ENCODE measurements at places on chromosomes 7 and 10.

- no peak for DNase-seq
Observed at GRCh38 chr7:141837683-141838082, 3.6 kb downstream of the PRSS37 start.

GRCh38 chr10:48580236-48580635, 24.6 kb downstream of the ARHGAP22 start:
- no peak for DNase-seq

DNA sequence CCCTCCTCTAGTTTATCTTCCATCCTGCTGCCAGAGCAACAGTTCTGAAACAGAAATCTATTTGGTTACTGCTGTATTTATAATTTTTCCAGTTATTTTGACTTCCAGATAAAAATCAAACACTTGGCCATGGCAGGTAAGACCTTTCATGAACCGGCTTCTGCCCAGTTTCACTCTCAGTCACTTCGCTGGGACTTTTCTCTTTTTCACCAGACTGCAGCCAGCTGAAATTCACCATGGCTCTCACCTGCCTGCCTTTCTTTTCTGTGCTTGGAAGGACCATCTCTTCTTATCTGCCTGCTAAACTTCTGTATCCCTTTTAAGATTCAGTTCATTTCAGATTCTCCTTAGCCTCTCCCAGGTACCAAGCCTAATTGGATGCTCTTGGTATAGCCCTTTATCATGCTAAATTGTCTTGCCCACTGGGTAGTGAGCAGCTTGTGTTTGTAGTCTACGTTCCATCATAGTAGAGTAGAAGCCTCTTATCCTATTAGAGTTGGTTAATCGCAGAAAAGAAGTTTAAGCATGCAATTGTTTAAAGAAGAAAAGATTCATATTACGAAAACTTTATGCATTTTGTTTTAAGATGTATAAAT, 71.7 kb downstream of the TAF3 start:
- no peak for DNase-seq

DNA sequence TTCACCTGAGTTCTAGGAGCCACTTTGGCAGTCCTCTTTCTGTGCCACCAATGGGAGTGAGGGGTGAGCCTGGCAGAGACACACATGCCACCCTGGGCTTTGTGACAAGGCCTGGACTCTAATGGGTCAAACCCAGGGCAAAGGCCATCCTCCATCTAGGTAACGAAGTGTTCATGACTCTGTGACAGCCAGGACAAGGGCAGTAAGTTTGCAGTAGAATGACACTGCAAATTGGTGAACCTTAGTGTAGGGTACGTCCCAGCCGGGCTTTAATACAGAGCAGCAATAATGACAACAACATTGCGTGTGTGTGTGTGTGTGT, 43.3 kb downstream of the PAPSS2 start:
- no peak for DNase-seq

GRCh38 chr10:12414278-12414989, 65.1 kb downstream of the CAMK1D start:
- DNase-seq = peak; percentile 41

DNA sequence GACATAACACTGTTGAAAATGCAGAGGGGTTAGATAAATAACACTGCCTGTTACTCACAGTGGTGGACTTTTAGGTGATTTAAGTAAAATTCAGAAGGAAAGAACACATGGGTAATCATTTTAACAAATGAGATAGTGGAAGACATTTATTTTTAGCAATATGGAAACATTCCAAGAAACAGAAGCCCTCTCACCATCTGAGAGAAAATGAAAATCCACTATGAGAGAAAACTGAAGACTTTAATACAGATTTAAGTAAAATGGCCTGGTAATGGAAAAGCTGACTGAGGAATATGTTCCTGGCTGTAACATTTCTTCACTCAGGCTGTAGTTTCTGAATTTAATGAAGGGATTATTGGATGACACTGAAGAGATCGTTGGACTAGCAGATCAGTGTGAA, 12.1 kb upstream of the ZNF786 start:
- DNase-seq = no peak

GRCh38 chr10:99769706-99770105, 12.7 kb upstream of the ABCC2 start:
- no peak for DNase-seq

- DNase-seq = no peak
Observed at GRCh38 chr10:68052463-68052862, 22.6 kb downstream of the HERC4 start.

DNA sequence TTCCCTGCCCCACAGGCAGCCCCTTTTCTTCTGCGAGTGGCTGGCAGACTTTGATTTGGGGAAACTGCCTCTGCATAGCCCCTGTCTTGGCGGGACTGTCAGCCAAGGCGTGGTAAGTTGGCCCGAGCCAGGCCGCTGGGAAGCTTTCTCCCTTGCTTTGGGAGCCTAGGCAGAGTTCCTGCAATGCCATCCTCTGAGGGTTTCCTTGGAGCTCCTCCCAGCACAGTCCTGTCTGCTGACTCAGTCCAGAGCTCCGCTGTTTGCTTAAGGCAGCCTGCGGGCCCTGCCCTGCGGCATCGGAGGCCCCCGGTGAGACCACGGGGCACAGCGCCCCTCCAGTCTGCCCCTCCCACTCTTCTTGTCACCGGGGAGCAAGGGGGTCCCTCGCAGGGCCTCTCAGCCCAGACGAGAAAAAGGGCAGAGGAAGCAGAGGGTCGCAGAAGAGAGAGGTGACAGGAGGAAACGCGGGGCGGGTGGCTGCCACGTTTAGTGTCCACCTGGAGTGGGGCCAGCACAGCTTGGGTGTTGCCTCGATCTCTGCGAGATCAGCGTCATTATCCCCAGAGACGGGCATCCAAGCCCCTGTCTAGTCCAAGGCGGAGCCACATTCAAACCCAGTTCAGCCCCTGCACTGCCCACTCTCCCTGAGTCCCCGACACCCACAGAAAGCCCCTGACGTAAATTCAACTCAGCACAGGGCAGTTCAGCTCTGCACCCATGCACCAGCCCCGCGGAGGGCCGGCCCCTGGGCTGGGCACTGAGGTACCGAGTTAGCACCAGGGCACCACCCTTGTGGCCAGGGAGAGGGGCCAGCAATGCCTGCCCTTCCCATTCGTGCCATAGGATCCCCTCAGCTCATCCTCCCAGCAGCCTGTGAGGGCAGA, 59.0 kb upstream of the CHST15 start:
- DNase-seq = peak; percentile 51

DNA sequence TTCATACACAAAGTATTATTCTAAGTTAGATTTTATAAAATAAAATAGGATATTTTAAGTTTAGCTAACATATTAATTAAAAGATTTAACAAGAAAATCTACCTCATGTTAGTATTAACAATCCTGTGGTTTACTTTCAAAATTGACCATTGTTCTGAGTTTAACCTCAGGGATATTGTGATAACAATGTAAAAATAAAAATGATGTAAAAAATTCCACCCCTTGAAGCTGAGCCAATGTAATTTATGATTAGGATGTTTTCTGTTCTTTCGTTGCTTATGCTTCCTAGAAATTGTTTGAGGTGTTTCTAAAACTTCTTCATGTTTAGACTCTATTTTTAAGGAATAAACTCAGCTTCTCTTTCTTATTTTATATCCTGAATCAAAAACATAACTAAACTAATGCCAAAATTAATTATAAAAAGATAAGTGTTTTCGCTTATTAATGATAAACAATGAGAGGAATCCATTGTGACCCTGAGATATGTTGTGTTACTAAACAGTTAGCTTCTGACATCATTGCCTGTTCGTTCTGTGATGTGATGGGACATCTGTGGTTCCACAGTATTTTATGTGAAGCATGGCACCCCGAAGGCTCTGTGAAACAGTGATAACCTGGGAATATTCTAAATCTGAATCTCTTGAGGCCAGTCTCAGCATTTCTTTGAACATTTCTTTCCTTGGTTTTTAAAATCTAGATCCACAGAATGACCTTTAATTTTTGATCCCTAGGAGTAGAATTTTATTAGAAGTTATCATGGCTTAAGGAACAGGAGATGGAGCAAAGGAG, 340.8 kb downstream of the ARL4A start:
- no peak for DNase-seq

- DNase-seq = no peak
Observed at GRCh38 chr7:117673367-117673766, 193.5 kb downstream of the CFTR start.

DNA sequence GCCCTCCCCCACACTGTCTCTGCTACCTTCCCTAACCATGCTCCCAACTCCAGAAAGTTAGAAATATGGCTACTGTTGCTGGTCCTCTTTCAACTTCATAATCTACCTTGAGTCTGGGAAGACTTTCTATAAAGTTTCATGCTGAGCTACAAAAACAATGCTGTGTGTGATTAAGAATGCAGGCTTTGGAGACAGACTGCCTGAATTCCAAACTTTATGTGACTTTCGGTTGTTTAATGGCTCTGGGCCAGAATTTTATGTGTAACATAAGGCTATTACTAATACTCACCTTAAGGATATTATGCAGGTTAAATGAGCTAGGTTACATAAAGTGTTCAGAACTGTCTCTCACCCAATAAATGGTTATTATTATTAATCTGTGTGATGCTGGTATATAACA, 19.1 kb downstream of the BET1 start:
- DNase-seq = peak; percentile 19

GRCh38 chr7:94239661-94240234, 154.9 kb upstream of the COL1A2 start:
- no peak for DNase-seq

- peak; percentile 18 for DNase-seq
Observed at GRCh38 chr10:11813855-11814567, 9.1 kb upstream of the PROSER2 start.

- no peak for DNase-seq
Observed at GRCh38 chr7:112255388-112255720, 48.9 kb downstream of the ZNF277 start.

DNA sequence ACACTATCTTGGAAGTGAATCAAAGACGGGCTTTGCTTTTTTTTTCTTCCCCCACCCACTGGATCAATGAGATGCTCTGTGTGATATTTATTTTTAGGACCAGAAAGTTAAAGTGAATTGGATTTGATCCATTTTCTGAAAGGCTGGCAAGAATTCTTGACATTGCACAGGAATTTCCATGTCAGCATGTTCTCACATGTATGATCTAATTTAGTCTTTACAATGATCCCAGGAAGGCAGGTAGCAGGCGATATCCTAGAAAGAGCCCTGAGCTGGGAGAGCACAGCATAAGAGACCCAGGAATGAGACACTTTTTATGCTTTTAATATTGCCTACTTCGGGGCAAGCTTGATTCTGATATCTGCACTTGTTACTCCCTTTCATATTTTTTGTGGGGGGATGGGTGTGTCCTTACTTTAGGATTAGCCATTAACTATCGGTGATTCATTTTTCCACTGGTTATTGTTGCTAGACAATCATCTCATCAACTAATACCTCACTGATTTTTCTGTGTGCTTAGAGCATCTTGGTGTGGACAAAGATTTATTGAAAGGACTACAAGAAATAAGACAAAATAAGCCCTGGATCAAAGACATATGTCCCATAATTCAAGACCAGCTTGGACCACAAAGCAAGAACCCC, 58.1 kb downstream of the NRP1 start:
- DNase-seq = no peak

GRCh38 chr7:151122276-151122675, 36.0 kb downstream of the AGAP3 start:
- DNase-seq = no peak

DNA sequence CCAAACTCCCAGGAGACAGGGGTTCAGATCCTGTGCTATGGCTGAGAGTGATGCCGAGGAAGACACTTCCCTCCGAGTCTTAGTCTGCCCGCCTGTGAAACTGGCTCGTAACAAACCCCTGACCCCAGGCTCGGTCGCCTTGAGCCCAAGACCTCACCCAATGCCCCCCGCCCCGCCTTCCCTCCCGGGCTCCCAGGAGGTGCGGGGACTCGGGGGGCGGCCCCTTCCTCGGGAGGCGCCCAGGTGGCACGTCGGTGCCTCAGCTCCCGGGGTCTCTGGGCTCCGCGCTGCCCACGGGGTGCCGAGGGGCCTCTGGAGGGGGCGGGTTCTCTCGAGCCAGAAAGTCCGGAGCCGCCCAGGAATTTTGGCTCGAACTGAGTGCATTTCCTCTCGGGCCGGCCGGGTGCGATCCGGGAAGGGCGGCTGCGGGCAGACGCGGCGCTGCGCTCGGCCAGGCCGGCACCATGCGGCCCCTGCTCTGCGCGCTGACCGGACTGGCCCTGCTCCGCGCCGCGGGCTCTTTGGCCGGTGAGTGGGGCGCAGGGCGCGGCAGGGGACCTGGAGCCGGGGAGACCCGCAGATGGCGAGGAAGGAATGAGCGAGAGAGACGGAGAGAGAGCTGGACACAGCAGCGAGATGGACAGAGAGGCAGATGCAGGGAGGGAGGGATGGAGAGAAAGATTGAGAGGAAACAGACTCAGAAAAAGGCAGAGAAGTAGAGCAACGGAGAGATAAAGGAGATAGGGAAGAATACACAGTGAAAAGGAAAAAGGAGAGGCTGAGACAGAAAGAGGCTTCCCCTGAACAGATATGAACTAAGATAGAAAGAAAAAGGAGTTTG, at the start of gene PLAC9:
TSS of gene PLAC9 (plus strand) at position 432 of the 841 bp plus-strand sequence. CDS start at position 465, 33 bp downstream.
- no peak for DNase-seq

DNA sequence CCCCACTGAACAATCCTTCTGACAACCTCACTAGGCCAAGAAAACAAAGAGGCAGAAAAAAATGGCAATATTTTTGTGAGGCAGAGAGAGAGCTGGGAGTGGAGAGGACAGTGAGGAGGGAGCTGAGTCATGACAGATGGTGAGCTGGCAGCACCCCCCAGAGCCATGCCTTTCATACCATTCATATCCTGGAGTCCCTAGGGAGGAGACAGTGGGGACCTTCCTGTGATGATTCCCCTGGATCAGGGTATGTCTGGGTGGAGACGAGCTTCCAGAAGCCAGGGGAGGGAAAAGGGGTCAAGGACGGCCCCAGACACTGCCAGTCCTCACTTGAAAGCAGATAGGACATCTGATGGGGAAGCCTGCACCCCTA, 160.5 kb downstream of the ADAM12 start:
- DNase-seq = no peak

DNA sequence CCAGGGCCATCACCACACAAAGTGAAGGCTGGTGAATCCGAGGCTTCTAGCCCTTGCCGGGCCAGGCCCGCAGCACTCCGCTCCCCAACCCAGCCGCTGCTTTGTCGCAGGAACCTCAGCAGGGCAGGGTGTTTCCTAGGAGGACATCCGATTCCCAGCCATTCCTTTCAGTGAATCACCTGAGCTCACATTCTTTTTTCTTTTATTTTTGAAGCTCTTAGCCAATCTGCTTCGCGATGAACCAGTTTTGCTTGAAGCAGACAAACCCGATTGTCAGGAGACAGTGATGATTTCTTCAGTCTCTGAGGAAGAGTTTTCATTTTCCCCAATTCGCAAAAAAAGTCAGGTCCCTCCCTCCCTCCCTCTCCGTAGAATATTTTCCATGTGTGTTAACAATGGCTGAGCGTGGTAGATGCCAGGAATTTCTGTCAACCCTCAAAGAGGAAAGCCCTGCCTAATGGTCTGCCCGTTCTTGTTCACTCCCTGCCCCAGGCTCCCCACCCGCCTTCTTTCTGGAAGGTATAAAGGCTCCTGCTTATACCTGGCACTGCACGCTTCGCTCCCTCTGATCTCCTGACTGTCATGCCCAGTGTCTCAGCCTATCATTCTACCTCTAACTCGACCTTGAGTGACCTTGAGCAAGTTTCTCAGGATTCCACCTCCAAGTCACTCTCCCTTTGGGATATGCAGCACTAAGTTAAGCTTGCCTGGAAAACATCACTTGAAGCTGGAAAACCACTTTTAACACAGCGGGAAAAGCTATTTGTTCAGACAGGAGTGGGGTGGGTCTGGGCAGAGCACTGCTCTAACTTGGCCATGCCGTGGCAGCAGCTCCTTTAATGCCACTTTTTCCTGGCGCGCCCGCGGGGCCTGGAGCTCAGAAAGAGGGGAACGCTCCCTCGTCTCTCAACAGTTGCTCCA, 35.1 kb downstream of the EGFR start:
- DNase-seq = peak; percentile 47
